ENCODE measurements at places on chromosomes 2 and 18. TPM values are rescaled to one million over a fixed set of nuclear protein-coding genes. Genes with fewer than 3 reads are reported as not detected.

FNDC4 gene
- total RNA-seq = 14.7 TPM

RIT2 gene
- total RNA-seq = 2.5 TPM

C1GALT1C1L gene
- not detected for total RNA-seq

PDCD1 gene
- total RNA-seq = 0.48 TPM

MEIS1 gene
- 1.2 TPM for total RNA-seq

TRAPPC12 gene
- 67.3 TPM for total RNA-seq

MAPRE3 gene
- total RNA-seq = 7.5 TPM

PCARE gene
- not detected for total RNA-seq

MBD1 gene
- total RNA-seq = 39.5 TPM

STARD7 gene
- 200 TPM for total RNA-seq

CDC42EP3 gene
- total RNA-seq = 25.2 TPM

NOTO gene
- total RNA-seq = 0.44 TPM

MC5R gene
- 0.31 TPM for total RNA-seq

SETBP1 gene
- total RNA-seq = 6.5 TPM

UGT1A3 gene
- not detected for total RNA-seq

SLC19A3 gene
- 5.9 TPM for total RNA-seq

Data from H1 (cell line).